Fibroblast of lung (primary cell): ENCODE measurements at places on chromosomes 5 and 9.

GRCh38 chr5:74013222-74013621, 387.2 kb downstream of the ARHGEF28 start:
- no peak for DNase-seq
- H3K4me3 ChIP-seq = no peak overlapping the region
- no peak overlapping the region for H3K27ac ChIP-seq
- no peaks in the 10 kb centered on the region for H3K4me1 ChIP-seq
- H3K27me3 ChIP-seq = no peaks in the 10 kb centered on the region
- no peaks in the 10 kb centered on the region for H3K36me3 ChIP-seq

GRCh38 chr9:133892193-133892920, 99.8 kb downstream of the VAV2 start:
- no peak for DNase-seq
- no peak overlapping the region for H3K4me3 ChIP-seq
- no peaks in the 10 kb centered on the region for H3K36me3 ChIP-seq
- no peaks in the 10 kb centered on the region for H3K27me3 ChIP-seq
- H3K4me1 ChIP-seq = peaks cover 6% of the 10 kb centered on the region

DNA sequence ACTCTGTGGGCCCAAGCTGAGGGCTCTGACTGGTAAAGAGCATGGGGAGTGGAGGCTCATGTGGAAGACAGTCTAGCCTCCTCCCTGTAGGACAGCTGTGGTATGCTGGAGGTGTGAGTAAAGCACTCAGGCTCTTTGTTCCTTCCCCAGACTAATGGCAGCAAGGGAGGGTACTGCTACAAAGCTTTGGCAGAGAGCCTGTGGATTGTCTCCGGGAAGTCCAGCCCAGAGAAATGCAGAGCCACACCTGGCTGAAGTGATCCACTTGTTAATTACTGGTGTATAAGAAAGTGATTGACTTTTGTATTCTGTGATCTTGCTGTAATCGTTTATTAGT, 161.7 kb downstream of the OXCT1 start:
- DNase-seq = no peak
- H3K36me3 ChIP-seq = no peaks in the 10 kb centered on the region
- no peaks in the 10 kb centered on the region for H3K27me3 ChIP-seq
- no peak overlapping the region for H3K27ac ChIP-seq

- peak; percentile 0 for DNase-seq
- H3K36me3 ChIP-seq = no peaks in the 10 kb centered on the region
- H3K27ac ChIP-seq = no peak overlapping the region
- H3K4me3 ChIP-seq = no peak overlapping the region
These were observed 1048.7 kb upstream of the NUDT12 start for GRCh38 chr5:104611135-104611767.

- H3K27ac ChIP-seq = no peak overlapping the region
- peaks cover 2% of the 10 kb centered on the region for H3K36me3 ChIP-seq
- peak; percentile 26 for DNase-seq
These were observed 25.8 kb upstream of the HMCN2 start for GRCh38 chr9:130239741-130240241.

- no peak overlapping the region for H3K27ac ChIP-seq
- no peaks in the 10 kb centered on the region for H3K27me3 ChIP-seq
- no peak for DNase-seq
- no peaks in the 10 kb centered on the region for H3K36me3 ChIP-seq
- H3K4me3 ChIP-seq = no peak overlapping the region
- peaks cover 18% of the 10 kb centered on the region for H3K4me1 ChIP-seq
These were observed 44.4 kb upstream of the RAI14 start for GRCh38 chr5:34611464-34612415.

DNA sequence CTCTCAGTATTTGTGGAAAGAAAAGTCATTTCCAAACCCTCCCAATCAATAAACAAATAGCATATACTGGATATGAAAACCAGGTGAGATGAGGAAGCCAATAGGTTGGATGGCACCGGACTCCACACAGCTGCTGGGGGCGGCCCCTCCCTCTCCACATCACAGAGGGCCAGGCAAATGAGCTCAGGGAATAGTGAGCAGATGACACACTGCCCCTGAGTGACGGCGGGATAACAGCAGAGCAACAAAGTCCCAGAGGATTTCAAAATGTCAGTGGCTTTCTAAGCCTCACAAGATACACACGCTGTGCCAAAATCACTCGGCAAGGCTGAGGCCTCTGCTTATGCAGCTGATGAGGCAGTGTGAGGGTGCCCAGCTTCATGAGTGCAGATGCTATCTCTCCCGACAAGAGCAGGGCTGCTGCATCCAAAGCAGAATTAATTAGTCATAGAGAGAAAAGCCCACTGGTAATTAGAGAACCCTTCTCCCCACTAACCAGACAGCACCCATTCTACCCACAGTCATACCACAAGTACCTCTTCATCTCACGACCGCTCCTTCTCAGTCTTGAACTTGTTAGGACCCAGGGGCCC, 235.0 kb upstream of the NFIL3 start:
- DNase-seq = no peak
- no peak overlapping the region for H3K27ac ChIP-seq

DNA sequence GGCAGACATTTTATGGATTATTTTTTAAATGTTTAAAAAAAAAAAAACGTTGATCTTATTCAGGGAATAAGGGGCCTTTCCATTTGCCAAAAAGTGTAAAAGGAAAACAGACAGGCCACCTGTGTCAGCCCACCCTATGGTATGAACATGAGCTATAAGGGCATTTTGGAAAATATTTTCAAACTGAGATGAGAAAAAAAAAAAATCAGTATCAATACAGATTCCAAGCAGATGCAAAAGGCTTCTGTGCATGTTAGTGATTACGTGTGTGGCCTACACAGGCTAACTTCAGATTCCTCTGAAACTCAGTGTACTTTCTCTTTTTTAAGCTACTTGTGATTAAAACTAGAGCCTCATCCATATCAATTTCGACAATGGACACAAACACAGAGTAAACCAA, 189.9 kb downstream of the BNC2 start:
- peaks cover 11% of the 10 kb centered on the region for H3K4me1 ChIP-seq
- no peak overlapping the region for H3K4me3 ChIP-seq
- peaks cover 3% of the 10 kb centered on the region for H3K36me3 ChIP-seq
- no peaks in the 10 kb centered on the region for H3K27me3 ChIP-seq
- peak overlapping the region; percentile 55 for H3K27ac ChIP-seq
- no peak for DNase-seq

GRCh38 chr9:135033487-135033886, 54.0 kb upstream of the OLFM1 start:
- DNase-seq = no peak
- H3K36me3 ChIP-seq = no peaks in the 10 kb centered on the region
- H3K4me3 ChIP-seq = no peak overlapping the region

DNA sequence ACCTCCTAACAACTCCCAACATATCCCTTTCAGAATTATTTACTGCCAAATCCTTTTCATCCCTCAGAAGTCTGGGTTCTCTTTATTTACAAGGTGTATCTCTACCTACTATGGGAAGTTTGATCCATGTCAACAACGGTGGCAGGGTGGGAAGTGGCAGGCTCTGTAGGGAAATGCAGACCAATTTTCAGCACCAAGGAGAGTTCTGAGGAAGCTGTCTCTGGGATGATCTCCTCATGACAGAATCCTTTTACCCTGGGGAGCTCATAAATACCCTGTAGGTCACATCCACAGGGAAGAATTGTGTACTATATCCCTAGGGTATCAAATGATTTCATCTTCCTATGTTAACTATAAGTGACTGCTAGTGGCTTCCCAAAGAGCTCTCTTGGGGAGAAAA, 107.8 kb upstream of the NEK6 start:
- H3K4me1 ChIP-seq = no peaks in the 10 kb centered on the region
- no peaks in the 10 kb centered on the region for H3K36me3 ChIP-seq
- H3K4me3 ChIP-seq = no peak overlapping the region
- no peaks in the 10 kb centered on the region for H3K27me3 ChIP-seq
- no peak for DNase-seq

GRCh38 chr5:14017904-14018303, 73.4 kb upstream of the DNAH5 start:
- DNase-seq = no peak
- H3K36me3 ChIP-seq = no peaks in the 10 kb centered on the region
- no peak overlapping the region for H3K4me3 ChIP-seq

DNA sequence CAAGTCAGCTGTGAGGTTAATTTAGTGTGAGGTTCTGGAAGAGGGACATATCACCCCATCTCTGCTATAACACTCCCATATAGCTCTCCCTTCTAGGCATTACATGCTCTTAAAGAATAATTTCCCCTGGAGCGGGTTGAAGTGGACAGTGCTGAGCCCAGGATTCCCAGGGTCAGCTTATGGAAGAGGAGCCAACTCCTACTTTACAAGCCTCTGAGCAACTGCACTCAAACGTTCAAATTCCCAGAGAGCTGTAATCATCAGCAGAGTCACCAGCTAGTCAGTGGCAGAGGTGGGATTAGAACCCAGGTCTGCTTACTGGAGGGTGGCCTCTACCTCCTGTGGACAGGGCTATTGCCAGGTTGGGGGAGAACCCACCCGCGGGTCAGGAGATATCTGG, 1.4 kb downstream of the NEURL1B start:
- H3K36me3 ChIP-seq = no peaks in the 10 kb centered on the region
- no peaks in the 10 kb centered on the region for H3K27me3 ChIP-seq
- no peak overlapping the region for H3K4me3 ChIP-seq
- peaks cover 8% of the 10 kb centered on the region for H3K4me1 ChIP-seq

DNA sequence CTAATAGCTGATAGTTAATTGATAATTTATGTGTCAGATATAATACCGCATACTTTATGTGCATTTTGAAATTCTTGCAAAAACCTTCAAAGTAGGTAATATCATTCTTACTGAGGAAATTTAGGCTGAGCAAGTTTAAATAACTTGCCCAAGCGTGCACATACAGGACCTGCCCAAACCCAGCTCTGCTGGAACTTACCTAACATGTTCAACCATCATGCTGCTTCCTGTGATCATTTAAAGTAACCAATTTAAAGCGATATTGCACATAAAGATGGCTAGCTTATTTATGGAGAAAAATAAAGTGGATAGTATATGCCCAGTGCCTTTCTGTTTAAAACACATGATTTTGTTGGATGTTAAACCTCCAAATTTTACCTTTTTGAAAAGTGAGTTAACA, 4.3 kb downstream of the FAM174A start:
- H3K4me1 ChIP-seq = no peaks in the 10 kb centered on the region
- no peaks in the 10 kb centered on the region for H3K36me3 ChIP-seq
- DNase-seq = no peak
- H3K4me3 ChIP-seq = no peak overlapping the region
- H3K27ac ChIP-seq = no peak overlapping the region
- H3K27me3 ChIP-seq = no peaks in the 10 kb centered on the region

DNA sequence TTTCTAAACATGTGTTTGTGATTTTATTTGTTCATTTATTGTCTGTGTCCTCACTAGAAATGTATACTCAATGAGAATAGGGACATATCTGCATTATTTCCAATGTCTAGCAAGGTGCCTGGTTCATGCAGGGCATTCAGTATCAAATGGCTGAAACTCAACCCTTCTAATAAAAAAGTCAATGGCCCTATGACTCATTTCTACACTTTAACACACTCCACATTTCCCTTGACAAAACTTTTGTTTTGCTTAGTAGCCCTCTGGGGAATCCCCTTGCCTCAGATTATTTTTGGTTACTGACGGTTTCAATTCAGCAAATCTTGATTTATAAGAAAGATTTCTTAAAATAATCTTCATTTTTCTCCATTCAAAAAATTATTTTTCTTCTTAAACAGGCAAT, 206.0 kb upstream of the DMRTA1 start:
- H3K27me3 ChIP-seq = no peaks in the 10 kb centered on the region
- H3K27ac ChIP-seq = no peak overlapping the region
- DNase-seq = peak; percentile 49
- H3K4me1 ChIP-seq = peaks cover 12% of the 10 kb centered on the region
- H3K4me3 ChIP-seq = no peak overlapping the region
- H3K36me3 ChIP-seq = no peaks in the 10 kb centered on the region

DNA sequence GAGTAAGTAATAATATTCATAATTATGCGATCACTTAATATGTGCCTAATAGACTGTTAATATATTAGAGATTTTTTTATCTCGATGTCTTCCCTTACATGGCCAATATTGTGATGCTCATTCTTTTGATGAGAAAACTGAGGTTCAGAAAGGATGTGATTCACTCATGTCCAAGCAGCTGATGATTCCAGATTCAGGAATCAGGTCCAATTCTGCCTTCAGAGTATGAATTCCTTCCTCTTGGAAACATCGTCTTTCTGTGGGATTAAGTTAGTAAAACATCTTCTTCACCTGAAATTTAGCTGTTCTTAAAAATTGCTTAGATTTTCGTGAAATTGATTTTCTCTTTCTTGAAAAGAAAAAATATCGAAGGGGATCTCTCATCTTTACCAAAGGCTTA, 242.5 kb upstream of the RFX3 start:
- DNase-seq = peak; percentile 50
- H3K4me1 ChIP-seq = no peaks in the 10 kb centered on the region
- H3K27me3 ChIP-seq = no peaks in the 10 kb centered on the region
- no peaks in the 10 kb centered on the region for H3K36me3 ChIP-seq
- H3K4me3 ChIP-seq = no peak overlapping the region

- H3K36me3 ChIP-seq = no peaks in the 10 kb centered on the region
- DNase-seq = no peak
- H3K27ac ChIP-seq = no peak overlapping the region
- no peak overlapping the region for H3K4me3 ChIP-seq
- H3K4me1 ChIP-seq = no peaks in the 10 kb centered on the region
These were observed 290 bp upstream of the ZDHHC11 start for GRCh38 chr5:851076-851475.

- no peak overlapping the region for H3K27ac ChIP-seq
- no peaks in the 10 kb centered on the region for H3K27me3 ChIP-seq
- H3K36me3 ChIP-seq = no peaks in the 10 kb centered on the region
- no peaks in the 10 kb centered on the region for H3K4me1 ChIP-seq
- H3K4me3 ChIP-seq = no peak overlapping the region
These were observed 552.2 kb upstream of the ZNF462 start for GRCh38 chr9:106310782-106311181.

GRCh38 chr5:158174918-158175851, 316.2 kb upstream of the CLINT1 start:
- peaks cover 2% of the 10 kb centered on the region for H3K4me1 ChIP-seq
- DNase-seq = peak; percentile 78
- H3K36me3 ChIP-seq = no peaks in the 10 kb centered on the region
- H3K4me3 ChIP-seq = no peak overlapping the region
- no peak overlapping the region for H3K27ac ChIP-seq

DNA sequence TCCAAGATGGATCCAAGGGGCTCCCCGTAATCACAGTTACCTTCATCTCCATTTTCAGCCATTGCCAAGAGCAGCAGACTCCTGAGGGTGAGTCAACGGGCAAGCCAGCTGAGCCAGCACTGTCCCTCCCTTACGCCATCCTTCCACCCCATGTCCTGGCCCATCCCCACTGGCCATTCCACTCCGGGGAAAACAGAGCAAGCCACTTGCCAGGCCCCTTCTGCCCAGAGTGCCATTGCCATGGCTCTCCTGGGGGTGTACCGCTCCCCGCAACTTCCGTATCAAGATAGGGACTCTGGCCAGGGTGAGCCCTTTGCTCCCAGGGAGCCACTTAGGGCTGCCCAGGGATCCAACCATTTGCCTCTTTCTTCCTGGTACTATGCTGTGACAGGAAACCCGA, 48.9 kb upstream of the CDKN2AIPNL start:
- no peak overlapping the region for H3K4me3 ChIP-seq
- H3K27ac ChIP-seq = no peak overlapping the region
- peaks cover 3% of the 10 kb centered on the region for H3K4me1 ChIP-seq
- H3K36me3 ChIP-seq = no peaks in the 10 kb centered on the region
- no peaks in the 10 kb centered on the region for H3K27me3 ChIP-seq
- DNase-seq = no peak
